ENCODE measurements at places on chromosomes 6 and 20.

DNA sequence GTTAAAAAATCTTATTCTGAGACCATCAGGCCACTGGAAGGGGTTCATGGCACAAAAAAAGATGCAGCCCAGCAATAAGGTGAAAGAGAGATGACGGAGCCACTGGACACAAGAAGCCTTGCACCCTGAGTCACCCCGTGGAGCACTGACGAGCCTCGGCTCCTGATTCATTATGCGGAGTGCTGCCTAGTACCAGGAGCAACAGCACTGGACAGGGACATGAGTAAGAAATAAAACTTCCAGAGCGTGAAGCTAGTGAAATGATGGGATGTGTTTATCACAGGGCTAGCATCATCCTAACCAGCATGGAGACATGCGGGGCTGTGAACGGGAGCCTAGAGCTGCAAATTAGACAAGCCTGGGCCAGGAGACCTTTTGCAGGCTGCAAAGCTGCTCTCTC lies 53.3 kb downstream of the RNASET2 start:
- DNase-seq, result no peak

DNA sequence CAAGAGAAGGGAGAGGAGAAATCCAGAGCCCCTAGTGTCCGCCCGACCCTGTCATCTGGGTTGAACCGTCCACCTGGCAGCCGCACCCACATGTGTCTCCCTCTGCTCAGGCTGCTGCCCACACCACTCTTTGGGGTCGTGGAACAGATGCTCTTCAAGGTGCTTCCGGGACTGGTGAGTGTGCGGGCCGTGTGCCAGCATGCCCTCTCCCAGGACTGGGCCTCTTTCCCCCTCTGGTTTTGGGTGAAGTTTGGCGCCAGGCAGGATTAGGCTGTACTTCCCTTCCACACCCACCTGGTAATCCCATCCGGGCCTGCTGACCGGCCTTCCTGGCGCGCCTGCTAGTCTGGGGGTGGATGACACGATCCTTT lies 7.9 kb downstream of the BPIFB3 start:
- DNase-seq, result no peak

DNA sequence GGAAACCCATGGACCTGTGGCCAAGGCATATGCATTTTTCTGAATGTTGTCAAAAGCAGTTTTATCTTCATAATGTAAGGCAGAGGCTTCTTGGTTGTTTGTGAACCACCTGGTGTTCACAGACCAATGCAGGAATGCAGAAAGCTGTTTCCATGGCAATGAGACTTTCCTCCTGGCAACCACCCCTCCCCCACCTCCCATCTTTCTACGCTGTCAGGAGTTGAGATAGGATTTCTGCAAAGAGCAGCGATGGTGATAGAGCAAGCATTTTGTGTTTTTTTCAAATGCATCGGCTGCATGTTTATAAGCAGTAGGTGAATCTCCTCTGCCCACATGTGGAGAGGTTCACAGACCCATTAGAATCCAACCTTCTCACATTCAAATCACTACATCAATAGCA lies 114.1 kb upstream of the SMLR1 start:
- DNase-seq, result no peak

DNA sequence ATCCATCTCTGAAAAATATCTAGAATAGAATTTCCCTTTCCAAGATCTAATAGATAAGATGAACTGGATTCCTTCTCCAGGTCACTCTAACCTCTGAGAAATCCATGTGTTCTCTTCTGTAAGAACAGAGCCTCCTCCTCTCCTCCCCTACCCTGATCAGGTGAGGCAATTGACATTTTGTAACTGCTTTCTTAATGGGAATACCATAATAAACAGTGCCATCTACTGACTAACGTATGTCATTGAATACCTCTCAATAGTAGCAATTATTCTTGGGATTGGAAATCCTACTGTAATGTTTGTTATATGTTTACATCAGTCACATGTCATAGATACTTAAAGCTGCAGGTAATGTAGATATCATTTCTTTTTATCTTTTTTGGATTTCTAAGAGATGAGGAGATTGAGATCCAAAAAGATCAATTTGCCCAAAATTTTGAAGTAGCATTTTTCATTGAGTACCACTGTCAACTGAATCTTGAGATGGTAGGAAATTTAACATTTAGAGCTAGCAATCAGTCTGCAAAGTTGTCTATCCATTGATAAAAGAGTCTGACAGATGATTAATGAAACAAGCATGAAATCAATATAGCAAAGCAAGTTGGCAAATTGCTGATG lies 365.8 kb upstream of the HSF2 start:
- no peak for DNase-seq

GRCh38 chr6:155436981-155437749 lies 18.5 kb downstream of the NOX3 start:
- DNase-seq, result no peak

GRCh38 chr20:60258255-60258863 lies 300.1 kb downstream of the CDH26 start:
- DNase-seq, result no peak

DNA sequence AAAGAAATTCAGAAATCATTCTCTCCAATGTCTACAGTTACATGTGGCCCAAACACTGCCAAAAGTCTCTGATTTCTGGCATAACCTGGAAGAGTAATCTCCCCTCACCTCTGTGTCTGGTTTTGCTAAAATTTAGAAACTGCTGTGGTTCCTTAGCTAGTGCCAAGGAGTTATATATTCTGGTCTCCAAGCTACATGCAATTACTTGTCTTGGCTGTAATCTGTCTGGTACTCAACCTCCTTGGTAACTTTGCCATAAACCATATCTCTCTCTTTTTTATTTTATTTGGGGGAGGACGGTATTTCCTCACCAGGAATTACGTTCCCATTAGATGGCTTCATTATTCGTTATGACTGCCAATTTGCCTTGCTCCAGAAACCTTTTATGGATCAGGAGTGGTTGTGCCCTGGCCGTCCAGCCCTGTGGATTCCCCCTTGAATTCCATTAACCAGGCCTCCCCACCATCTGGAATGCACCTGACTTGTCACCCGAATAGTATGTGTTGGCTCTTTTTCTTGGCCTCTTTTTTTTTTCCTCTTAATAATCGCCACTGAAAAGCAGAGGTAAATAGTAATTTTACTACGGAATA lies 400.0 kb downstream of the CD83 start:
- DNase-seq, result no peak

- no peak for DNase-seq
Observed at GRCh38 chr6:134094441-134094840, 42.0 kb upstream of the SLC2A12 start.

- DNase-seq, result no peak
Observed at GRCh38 chr6:38509713-38510112, 130.0 kb downstream of the BTBD9 start.

GRCh38 chr6:149060985-149061760 lies 256.3 kb upstream of the TAB2 start:
- DNase-seq, result no peak

GRCh38 chr20:49937027-49937929 lies 1.1 kb downstream of the RNF114 start:
- DNase-seq, result no peak

DNA sequence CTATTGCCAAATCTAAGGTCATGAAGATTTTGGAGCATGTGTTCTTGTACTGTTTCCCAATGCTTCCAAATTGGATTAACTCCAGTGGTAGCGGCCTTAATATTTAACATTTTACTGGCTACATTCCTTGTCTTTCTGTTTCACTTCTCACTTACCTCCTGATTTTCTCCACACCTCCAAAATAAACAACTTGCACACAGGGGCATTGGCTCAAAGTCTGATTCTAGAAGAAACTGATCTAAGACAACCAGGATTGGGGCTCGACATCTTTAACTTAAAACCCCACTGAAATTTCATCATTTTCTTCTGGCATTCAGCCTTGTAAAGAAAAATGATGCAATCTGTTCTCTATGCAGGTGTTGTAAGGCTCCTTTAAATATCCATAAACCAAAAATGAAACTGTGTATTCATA lies 557.9 kb upstream of the ID4 start:
- DNase-seq, result no peak

GRCh38 chr6:42227173-42227850 lies 9.7 kb upstream of the MRPS10 start:
- DNase-seq, result no peak

DNA sequence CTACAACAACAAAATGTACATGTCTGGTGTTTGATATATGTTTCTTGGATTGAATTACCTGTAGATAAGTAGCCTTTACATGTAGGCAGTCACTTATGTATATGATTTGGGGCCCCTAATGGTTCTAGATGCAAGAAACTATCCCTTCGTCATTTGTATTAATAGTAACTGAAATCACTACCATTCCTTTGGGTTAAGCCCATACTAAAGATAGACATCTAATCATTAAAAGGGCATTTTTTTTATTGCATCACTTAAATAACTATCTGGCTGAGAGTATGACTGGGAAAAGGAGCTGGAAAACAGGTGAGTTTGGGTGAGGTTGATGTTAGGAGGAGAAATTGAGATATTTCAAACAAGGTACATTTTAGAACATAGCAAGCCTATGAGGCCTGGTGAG lies 213.5 kb upstream of the PLN start:
- no peak for DNase-seq

DNA sequence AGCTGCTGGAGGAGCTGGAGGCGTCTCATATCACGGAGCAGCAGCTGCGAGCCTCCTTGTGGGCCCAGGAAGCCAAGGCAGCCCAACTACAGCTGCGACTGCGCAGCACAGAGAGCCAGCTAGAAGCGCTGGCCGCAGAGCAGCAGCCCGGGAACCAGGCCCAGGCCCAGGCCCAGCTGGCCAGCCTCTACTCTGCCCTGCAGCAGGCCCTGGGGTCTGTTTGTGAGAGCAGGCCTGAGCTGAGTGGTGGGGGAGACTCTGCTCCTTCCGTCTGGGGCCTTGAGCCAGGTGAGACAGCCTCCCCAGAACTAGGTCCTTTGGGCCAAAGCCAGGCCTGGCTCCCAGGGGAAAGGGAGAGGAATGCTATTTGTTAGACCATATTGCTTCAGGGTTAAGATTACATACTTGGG lies 31.7 kb downstream of the C20orf173 start:
- no peak for DNase-seq

DNA sequence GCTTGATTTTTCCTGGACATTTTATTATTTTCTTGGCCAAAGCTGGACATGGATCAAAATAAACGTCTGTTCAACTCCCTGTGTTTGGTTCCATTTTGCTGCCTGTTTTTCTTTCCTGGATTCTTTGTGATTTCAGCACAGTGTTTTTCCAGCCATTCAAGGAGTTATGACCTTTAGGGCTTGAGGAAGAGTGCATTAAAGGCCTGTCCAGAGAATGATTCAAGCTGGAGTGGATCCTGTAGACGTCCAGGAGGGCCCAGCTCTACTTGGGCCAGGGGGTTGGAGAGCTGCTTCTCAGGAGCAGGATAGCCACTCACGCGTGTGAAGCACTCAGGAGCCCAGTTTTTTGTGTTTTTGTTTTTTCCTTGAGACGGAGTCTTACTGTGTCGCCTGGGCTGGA lies 56.5 kb upstream of the IER3 start:
- DNase-seq, result no peak

DNA sequence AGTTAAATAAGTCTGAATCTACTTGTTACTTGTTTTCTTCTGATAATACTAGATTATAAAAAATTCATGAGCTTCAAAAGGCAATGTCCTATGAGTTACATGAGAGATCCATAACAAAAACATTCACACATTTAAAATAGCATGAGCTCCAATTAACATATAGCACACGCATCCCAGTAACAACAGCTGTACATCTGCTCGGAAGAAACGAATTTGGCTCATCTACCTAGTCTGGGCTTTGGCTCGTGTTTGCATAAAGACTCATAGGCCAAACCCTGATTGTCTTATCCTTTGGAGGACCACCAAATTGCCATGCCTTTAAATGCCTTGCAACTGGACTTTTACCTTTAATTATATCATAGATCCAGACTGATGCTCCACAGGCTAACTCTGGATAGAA lies 259.7 kb upstream of the CHD6 start:
- DNase-seq, result no peak
